ENCODE measurements at places on chromosomes 3 and 15. TPM values are rescaled to one million over a fixed set of nuclear protein-coding genes. Genes with fewer than 3 reads are reported as not detected.
A peak's percentile ranks its signal among the peaks of the same experiment; 100 is the strongest.

CYP8B1 gene
- total RNA-seq: not detected

SCAMP5 gene
- total RNA-seq: 0.29 TPM

P2RY1 gene
- 30.7 TPM for total RNA-seq

GPR62 gene
- 0.34 TPM for total RNA-seq

KLHL40 gene
- not detected for total RNA-seq

DNA sequence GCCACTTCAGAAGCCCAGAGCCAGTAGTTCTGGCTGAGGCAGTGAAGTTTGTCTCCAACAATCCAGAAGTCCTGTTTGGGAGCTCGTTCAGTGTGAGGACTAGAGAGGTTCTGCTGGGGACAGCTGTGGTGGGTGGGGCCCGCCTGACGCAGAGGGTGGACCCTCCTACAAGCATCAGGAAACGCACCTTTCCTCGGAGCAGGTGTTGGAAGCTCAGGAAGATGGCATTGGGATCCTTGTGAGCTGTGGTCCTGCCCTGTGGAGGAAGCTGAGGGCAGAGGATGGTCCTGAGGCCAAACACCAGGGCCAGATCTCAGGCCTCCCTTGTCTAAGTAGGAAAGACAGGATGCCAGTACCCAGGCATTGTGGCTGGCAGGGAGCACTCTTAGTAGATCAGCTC, 5.1 kb downstream of the THPO start:
- no peaks in the 10 kb centered on the region for H3K36me3 ChIP-seq
- H3K4me1 ChIP-seq: no peaks in the 10 kb centered on the region
- no peaks in the 10 kb centered on the region for H3K27me3 ChIP-seq
- no peak for DNase-seq
- H3K4me3 ChIP-seq: no peak overlapping the region

DNA sequence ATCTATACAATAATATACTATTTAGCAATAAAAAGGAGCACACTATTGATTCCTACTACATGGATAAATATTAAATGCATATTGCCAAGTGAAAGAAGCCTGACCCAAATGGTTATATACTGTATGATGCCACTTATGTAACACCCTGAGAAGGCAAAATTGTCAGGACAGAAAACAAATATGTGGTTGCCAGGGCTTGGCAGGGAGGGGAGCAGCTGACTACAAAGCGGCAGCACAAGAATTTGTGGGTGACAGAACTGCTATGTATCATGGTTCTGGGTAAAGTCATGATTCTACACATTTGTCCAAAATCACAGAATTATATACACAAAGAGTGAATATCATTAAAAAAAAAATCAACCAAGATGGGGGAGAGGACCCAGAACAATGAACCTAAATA, 22.5 kb downstream of the TBC1D2B start:
- H3K4me1 ChIP-seq: peaks cover 15% of the 10 kb centered on the region
- H3K27ac ChIP-seq: no peak overlapping the region
- DNase-seq: no peak
- H3K27me3 ChIP-seq: no peaks in the 10 kb centered on the region
- no peak overlapping the region for H3K4me3 ChIP-seq

- H3K4me3 ChIP-seq: no peak overlapping the region
- DNase-seq: no peak
- no peaks in the 10 kb centered on the region for H3K27me3 ChIP-seq
- H3K27ac ChIP-seq: no peak overlapping the region
Measured at GRCh38 chr3:197305854-197306253, 7.4 kb upstream of the DLG1 start.

GRCh38 chr3:136994772-136995516, 37.2 kb downstream of the IL20RB start:
- no peaks in the 10 kb centered on the region for H3K27me3 ChIP-seq
- peak overlapping the region; percentile 75 for H3K27ac ChIP-seq
- peak; percentile 86 for DNase-seq
- H3K36me3 ChIP-seq: no peaks in the 10 kb centered on the region

- no peaks in the 10 kb centered on the region for H3K4me1 ChIP-seq
- H3K27me3 ChIP-seq: no peaks in the 10 kb centered on the region
- H3K27ac ChIP-seq: no peak overlapping the region
- H3K36me3 ChIP-seq: no peaks in the 10 kb centered on the region
- H3K4me3 ChIP-seq: no peak overlapping the region
- DNase-seq: no peak
Measured at GRCh38 chr3:161148832-161149475, 43.8 kb upstream of the B3GALNT1 start.

DNA sequence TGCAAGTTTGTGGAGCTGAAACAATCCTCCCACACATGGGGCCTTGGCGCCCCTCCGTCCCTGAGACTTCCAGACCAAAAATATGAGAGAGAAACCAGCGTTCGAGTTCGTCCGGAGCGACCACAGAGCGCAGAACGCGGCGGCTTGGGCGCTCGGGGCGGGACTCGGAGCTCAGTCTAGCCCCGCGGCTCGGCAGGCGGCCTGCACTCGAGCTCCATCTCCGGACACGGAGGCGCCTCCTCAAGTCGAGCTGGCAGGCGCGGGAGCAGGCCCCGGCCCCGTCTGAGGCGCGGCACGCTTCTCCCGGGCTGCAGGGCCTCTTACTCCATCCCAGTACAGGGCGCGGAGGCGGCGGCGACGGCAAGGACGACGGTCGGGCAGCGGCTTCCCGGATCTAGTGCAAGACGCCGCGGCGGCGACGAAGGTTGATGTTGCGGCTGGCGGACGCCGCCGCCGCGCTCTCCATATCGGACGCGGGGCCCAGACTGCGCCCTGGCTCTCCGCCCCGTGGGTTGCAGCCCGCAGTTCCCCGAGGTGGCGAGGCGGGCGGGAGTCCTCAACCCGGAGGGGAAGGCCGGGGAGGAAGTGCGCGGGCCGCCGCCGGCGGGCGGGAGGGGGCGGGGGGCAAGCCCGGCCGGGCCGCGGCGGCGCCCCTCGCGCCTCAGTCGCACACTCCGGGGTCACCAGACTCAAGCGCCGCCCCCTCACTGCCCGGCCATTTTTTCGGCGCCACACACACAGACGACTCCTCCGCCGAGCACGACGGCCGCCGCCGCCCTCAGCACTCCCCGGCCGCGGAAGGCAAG, 674 bp downstream of the MSL2 start:
- peak; percentile 79 for DNase-seq
- H3K36me3 ChIP-seq: no peaks in the 10 kb centered on the region
- no peaks in the 10 kb centered on the region for H3K4me1 ChIP-seq
- H3K27ac ChIP-seq: peak overlapping the region; percentile 100
- peak overlapping the region; percentile 75 for H3K4me3 ChIP-seq

- peak overlapping the region; percentile 98 for H3K27ac ChIP-seq
- H3K4me3 ChIP-seq: peak overlapping the region; percentile 87
- H3K27me3 ChIP-seq: no peaks in the 10 kb centered on the region
- no peaks in the 10 kb centered on the region for H3K36me3 ChIP-seq
Measured at GRCh38 chr3:156673732-156674045, 701 bp upstream of the TIPARP start.

- H3K27ac ChIP-seq: peak overlapping the region; percentile 20
- H3K36me3 ChIP-seq: no peaks in the 10 kb centered on the region
- H3K27me3 ChIP-seq: no peaks in the 10 kb centered on the region
- no peaks in the 10 kb centered on the region for H3K4me1 ChIP-seq
Measured at GRCh38 chr15:38085931-38086568, 151.6 kb downstream of the TMCO5A start.

Data from uterus (tissue), 4 donors.